ENCODE measurements at places on chromosomes 16 and 17. TPM values are rescaled to one million over a fixed set of nuclear protein-coding genes. Genes with fewer than 3 reads are reported as not detected.
A peak's percentile ranks its signal among the peaks of the same experiment; 100 is the strongest.

DNA sequence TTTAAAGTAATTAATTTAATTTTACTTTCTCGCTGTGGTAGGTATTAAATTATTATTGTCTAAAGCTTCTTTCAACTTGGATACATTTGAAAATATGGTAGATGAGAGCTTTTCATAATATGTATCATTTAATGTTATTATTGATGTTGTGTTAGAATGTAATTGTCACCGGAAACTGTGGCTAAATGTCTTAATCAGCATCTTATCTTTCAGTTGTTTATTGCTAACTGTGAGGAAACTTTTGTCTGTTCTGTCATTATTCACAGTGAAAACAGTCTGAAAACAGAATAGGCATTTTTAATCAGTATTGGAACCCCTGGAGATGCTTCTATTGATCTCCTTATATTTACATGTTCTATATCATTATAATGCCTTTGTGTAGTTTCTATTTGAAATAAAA lies 120.7 kb downstream of the STXBP4 start:
- DNase-seq: no peak

- peak; percentile 77 for DNase-seq
These were observed 5.8 kb upstream of the RARA start for GRCh38 chr17:40303009-40303657.

DNA sequence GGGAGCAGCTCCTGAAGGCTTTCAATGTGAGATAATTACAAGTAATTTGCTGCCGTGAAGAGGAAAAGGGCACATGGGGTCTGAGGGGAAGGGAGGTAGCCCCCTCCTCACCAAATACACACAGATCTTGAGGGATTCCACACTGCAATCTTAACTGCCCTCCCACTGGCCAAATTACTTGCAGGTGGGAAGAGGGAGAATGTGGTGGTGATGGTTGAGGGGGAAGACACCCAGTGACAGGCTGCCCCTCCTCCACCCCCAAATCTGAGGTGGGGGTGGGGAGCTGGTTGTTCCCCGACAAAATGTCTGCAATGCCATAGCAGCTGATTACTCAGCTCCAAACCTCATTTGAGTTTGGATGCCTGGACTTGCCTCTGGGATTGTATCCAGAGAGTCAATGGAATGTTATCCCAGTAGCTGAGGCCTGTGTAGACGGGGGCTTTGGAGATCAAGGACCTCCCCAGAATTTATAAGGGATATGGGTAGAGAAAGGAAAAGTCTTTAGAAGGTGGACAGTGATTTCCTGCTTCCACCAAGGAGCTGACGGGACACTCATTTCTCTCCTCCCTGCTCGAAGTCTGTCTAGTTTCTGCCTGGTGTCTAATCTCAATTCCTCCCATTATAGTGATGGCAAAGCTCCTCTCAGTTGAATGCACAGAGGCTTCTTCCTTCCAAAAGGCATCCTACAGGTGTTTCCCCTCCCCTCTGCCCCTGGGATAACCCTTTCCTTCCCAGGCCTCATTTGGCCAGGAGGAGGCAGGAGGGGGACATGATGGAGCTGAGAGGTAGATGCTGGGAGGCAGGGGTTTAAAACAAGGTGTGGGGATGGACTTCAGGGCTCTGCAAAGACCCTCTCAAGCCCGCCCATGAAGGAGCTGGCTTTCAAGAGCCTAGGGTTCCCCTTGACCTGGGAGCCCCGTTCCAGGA lies 8.7 kb downstream of the DLX4 start:
- DNase-seq: no peak

APRT gene
- 28.8 TPM for total RNA-seq

- no peak for DNase-seq
These were observed 40.5 kb upstream of the HS3ST3A1 start for GRCh38 chr17:13642188-13642587.

RAB37 gene
- total RNA-seq: 3.2 TPM
